Activated naive CD8-positive, alpha-beta T cell treated with anti-CD3 and anti-CD28 coated beads for 36 hours (primary cell): ENCODE measurements at places on chromosomes 7 and 10.

- no peak for DNase-seq
Measured at GRCh38 chr7:144488977-144489376, 85.5 kb upstream of the NOBOX start.

DNA sequence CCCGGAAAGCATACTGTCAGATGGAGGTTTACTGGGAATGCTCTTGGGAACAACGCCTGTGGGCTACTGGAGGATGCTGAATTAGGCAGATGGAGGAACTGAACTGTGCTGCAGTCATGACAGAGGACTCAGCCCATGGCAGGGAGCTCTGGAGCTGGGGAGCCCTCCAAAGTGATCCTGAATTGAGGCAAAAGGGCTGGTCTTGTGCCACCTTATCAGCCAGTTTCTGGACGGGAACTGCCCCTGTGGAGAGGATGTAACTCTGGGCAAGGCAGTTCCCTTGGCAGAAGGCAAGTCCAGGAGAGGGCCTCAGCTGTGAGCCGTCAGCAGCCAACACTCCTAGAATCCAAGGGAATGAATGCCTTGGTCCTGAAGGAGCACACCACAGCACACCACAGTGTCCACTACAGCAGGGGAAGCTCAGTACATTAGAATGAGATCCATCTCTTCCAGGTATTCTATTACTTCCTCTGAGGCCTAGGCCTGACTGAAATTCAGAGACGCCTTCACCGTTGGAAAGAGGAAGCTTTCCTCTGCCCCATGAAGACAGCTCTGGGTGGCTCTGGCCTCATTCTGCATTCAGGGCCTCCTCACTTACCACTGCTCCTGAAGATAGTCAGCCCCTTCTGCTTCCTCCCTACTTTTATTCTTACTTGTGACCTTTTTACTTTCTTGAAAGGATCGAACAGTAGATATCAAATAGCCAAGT lies 139.6 kb upstream of the GPR26 start:
- no peak for DNase-seq

DNA sequence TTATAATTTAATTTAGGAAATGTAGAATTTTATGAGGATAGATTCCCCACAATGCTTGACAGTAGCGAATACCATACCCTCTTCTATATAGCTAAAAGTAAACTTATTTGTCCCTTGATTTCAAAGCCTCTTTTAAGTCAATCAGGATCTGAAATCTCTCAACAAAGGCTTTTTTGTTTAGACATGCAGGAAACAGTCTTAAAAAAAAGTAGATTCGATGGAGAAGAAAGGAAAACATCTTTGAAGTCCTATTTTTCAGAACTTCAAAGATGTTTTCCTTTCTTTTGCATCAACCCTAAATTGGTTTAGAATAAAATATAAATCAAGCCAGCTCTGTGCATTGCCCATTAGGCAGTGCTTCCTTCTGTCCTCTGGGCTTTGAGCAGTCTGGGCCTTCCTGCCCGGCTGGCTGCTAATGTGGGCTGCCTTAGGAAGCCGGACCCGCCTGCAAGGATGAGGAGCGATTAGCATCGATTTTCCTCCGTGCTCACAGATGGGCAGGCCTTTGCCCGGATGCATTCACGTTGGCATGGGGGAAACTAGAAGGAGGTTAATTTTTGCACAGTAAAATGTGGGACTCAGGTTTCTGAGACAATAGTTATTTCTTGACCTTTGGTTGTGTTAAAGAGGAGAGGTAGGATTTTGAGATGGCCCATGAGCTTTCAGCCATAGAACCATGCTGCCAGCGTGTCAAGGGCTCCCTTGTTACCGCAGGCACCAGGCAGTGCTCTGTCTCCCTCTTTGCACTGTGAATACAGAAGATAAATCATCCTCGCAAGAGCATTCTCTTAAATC lies 15.5 kb downstream of the MSRB2 start:
- DNase-seq: no peak

- DNase-seq: no peak
Measured at GRCh38 chr10:61887772-61888171, 13.7 kb upstream of the ARID5B start.

- DNase-seq: no peak
Measured at GRCh38 chr7:138196971-138197896, 121.0 kb downstream of the AKR1D1 start.

GRCh38 chr7:2923886-2924574 lies 79.9 kb upstream of the GNA12 start:
- no peak for DNase-seq

DNA sequence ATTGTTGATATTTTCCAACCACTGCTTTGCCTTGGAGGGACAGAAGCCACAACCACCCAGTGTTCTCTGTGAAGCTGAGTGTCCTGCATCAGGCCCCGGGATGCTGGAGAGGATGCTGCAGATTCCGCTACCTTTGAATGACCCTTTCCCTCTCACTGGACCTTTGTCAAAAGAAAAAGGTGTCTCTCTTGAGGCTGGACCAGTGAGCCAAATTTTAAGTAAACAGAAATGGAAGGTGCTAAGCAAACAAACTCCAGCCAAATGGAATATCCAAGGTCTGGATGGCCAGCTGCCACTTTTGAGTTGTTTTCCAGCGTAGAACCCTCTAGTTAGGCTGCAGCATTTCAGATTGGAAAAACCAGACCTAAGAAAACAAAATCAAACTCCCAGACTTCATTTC lies 145.5 kb downstream of the TRIL start:
- no peak for DNase-seq

- DNase-seq: no peak
Measured at GRCh38 chr7:131606346-131607290, 50.2 kb upstream of the PODXL start.

- no peak for DNase-seq
Measured at GRCh38 chr10:70730955-70731354, 54.2 kb downstream of the TBATA start.

- no peak for DNase-seq
Measured at GRCh38 chr10:26527018-26527417, 88.9 kb downstream of the APBB1IP start.

- DNase-seq: no peak
Measured at GRCh38 chr10:124864421-124865193, 63.0 kb downstream of the ABRAXAS2 start.

DNA sequence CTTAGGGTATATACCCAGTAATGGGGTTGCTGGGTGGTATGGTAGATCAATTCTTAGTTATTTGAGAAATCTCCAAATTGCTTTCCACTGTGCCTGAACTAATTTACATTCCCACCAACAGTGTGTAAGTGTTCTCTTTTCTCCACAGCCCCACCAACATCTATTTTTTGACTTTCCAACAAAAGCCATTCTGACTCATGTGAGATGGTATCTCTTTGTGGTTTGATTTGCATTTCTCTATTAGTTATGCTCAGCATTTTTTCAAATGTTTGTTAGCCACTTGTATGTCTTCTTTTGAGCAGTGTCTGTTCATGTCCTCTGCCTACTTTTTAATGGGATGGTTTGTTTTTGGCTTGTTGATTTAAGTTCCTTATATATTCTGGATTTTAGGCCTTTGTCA lies 66.4 kb downstream of the MGAM2 start:
- DNase-seq: no peak

- no peak for DNase-seq
Measured at GRCh38 chr7:149310113-149310836, 48.3 kb downstream of the ZNF783 start.

GRCh38 chr7:80380957-80381356 lies 130.9 kb downstream of the GNAT3 start:
- no peak for DNase-seq

GRCh38 chr7:30057741-30058140 lies 29.5 kb downstream of the PLEKHA8 start:
- DNase-seq: no peak
